ENCODE measurements at places on chromosomes 2 and 18.

DNA sequence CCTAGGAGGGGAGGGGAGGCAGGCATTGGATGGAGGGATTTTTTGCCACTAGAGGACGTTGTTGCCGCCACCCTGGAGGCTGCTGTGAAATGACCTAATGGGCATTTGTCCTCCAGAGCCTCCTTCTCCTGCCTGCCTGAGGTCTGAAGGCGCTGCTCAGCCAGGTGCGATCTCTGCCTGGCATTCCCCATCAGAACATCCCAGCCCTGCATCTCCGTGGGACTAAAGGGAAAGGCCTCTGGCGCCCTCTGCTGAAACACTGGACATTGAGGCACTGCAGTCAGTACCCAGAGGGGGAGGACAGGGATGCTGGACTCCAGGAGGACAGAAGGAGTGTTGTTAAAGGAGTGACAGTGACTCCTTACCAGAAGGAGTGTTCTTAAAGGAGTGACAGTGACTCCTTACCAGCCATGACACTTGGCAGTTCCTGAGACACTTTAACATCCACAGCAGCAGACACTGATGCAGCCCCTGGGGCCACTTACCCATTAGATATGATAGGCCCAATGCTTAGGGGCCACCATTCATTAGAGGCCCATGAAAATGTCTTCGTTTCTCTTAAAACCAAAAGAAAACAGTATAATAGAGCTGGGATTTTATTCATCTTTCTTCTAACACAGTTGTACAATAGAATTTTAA is 17.0 kb downstream of the THNSL2 start:
- DNase-seq = peak; percentile 66

- no peak for DNase-seq
Observed at GRCh38 chr2:111701266-111701665, 182.7 kb downstream of the ANAPC1 start.

DNA sequence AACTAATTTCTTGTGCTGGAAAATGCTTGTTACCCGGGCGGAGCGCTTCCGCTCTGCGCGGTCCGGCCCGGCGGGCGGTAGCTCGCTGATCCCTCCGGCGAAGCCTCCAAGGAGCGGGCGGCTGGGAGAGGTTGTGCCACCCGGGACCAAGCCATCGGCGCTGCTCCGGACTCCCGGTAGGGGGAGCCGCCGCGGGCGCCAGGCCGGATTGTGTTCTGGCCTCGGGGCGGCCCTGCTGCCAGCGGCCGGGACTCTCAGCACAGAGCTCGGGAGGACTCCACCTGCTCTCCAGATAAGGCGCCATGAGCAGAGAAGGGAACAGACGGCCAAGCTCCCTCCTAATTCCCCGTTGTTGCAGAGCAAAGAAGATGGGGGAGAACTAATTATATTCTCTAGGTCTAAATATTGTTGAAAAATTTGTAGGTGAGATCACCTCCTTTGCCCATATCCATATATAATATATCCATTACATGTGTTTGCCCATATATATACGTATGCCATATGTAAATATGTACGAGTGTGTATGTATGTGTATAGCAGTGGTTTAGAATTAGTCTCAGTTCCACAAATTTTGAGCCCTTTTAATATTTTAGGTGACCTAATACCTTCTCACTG is 13.8 kb upstream of the SATB2 start:
- peak; percentile 51 for DNase-seq

GRCh38 chr18:62663731-62664336 is 51.5 kb upstream of the PHLPP1 start:
- no peak for DNase-seq

- no peak for DNase-seq
Observed at GRCh38 chr2:217386041-217386440, 526.2 kb upstream of the TNP1 start.

DNA sequence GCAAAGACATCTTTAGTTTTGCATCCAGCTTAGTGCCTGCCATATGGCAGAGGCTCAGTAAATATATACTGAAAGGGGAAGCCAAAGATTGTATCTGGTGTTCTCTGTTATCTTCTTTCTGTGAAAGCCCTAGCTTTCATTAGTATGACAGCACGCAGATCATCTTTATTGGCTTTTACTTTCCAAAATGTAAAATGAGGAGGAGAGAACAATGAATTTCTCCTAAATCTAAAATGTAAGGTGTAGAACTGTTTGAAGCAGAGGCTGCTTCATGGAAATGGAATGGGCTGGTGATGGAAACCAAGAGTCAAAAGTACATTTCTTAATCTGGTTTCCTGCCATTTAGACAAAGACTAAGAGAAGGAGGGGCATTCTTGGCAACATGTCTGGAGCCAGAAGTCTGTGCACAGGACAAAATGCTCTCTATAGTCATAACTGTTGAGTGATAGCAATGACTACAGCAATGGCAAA is 1029.9 kb upstream of the PIK3C3 start:
- DNase-seq = no peak

GRCh38 chr2:23530909-23531276 is 145.9 kb downstream of the KLHL29 start:
- DNase-seq = no peak

DNA sequence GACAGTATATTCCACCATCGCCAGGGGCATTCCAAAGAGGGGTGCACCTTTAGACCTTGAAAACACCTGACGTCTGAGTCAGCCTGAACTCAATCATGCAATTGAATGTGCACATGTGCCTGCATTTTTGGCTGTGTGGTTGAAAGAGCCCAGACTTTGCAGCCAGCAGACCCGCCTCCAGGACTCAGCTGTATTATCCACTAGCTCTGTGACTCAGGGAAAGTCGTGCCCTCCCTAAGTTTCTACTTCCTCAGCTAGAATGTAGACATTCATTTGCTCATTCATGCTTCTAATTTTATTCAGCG is 94.2 kb downstream of the LRRC30 start:
- DNase-seq = no peak

GRCh38 chr2:8587920-8588830 is 93.7 kb upstream of the ID2 start:
- no peak for DNase-seq

DNA sequence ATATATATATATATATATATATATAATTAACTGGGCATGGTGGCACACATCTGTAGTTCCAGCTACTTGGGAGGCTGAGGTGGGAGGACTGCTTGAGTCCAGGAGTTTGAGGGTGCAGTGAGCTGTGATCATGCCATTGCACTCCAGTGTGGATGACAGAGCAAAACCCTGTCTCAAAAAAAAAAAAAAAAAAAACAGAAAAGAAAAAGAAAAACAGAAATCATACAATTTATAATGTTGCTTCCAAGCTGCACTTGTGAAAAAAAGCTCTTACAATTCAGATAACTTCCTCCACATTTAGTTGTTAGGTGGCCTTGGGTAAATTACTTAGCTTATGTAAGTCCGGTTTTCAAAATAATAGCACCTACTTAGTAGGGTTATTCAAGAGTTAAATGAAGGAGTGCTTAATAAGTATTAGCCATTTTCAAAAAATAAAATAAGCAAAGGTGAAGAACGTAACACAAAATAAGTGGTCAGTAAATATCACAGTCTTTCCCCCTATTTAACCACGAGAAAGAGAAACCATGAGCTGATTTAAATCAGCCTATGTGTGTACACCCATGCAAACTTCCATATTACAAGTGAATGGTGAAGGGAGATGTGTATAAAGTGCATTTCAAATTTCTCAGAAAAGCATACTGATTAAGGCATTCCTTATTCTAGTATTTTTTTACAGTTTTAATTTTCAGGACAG is 2.3 kb downstream of the WIPF1 start:
- no peak for DNase-seq

DNA sequence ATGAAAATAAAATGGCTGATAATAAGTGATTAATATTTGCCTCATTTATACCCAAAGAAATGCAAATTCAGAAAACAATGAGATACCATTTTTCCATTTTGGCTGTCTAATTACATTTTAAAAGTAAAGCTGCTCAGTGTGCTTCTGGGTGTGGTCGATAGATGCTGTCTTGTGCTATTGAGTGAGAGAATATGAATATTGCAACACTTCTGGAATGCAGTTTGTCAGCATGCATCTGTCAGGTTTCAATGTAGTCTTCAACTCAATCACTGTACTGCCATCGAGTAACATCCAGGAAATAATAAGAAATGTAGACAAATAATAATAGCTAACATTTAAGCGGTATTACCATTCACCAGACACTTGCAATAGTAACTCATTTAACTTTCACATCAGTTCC is 3.9 kb downstream of the IL18R1 start:
- no peak for DNase-seq

- no peak for DNase-seq
Observed at GRCh38 chr18:6728331-6728730, 1.2 kb upstream of the ARHGAP28 start.

DNA sequence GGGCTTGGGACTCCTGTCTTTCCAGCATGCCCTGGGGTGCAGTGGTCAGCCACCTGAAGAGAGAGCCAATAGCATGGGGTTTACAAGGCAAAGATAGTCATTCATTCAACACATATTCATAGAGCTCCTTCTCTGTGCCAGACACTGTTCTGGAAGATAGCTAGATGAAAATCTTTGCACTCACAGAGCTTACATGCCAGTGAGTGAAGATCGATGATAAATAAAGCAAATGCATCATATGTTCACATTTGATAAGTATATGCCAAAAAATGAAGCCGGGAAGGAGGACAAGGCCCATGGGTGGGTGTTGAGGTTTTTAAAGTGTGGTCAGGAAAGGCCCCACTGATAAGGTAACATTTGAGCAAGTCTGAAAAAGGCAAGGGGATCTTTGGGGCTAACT is 130.8 kb upstream of the CDCA7 start:
- no peak for DNase-seq

DNA sequence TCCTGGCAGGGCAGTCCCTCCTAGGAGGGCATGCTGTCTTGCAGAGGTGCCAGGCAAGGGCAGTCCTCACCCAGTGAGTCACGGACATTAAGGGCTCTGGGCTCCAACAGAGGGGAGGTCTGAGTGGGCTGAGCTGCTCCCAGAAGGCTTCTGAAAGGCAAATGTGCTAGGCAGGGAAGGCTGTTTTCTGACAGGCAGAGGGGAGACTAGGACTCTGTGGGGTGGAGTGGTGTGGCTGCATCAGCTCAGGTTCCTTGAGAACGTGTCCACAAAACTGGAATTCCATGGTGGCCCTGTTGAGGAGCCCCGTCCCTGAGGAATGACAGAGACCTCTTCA is 283.5 kb downstream of the MYCN start:
- no peak for DNase-seq

DNA sequence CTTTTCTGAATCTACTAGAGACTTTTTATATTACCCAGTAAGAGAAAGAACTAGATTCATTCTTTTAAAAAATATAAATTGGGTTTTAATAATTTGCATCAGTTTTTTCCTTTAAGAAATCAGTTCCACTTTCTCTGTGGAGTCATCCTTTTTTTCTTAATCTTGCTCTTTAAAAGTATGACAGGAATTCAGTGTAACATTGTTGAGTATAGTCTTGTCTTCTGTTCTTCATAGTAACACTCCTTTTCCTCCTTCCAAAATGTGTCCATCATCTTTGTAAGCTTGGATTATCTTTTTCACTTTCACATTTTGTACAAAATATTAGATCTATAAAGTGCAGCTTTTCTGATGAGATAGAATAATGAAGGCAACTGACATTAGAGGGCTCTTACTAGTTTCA is 135.4 kb downstream of the HAUS1 start:
- DNase-seq = no peak

DNA sequence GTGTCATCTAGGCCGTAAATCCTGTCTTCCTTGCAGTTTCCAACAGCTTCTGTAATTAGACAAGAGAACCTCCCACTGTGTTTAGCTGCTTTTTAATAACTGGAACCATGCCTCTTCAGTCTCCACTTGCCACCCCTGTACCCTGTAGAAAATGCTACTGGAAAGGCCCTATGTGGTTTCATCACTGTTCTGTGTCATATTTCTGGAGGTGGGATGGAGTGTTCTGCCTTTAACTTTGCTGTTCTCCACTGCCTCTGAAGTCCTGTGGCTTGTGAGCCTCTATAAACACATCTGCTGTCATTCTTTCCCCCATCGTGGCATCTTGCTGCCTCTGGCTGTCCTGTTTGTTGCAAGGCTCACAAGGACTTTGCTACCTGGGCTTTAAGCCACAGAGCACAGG is 17.9 kb downstream of the MGAT5 start:
- DNase-seq = no peak

- no peak for DNase-seq
Observed at GRCh38 chr2:39938035-39938835, 159.2 kb upstream of the THUMPD2 start.

- DNase-seq = no peak
Observed at GRCh38 chr2:141437521-141437920, 693.3 kb downstream of the LRP1B start.

DNA sequence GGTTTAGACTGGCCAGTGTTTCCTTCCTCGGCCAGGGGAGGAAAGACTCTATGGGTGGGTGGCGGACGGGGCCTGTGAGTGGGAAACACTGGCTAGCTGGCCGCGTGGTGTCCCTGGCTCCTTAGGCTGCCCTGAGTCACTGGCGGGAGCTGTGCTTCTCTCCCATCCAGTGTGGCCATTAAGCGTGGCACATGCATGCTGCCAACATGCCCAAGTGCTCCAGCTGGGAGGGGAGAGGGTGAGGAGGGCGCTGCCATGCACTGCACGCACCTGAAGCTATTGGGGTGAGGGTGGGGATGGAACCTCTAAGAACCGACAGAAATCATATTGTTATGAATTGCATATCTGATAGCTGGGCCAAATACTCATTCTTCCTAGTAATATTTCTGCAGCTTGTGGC is 270.8 kb downstream of the CALCRL start:
- DNase-seq = no peak

GRCh38 chr18:59769129-59769865 is 72.1 kb upstream of the CCBE1 start:
- no peak for DNase-seq

GRCh38 chr2:151111599-151112278 is 149.9 kb downstream of the RBM43 start:
- DNase-seq = no peak

- DNase-seq = no peak
Observed at GRCh38 chr2:64225491-64225890, 81.3 kb upstream of the PELI1 start.

DNA sequence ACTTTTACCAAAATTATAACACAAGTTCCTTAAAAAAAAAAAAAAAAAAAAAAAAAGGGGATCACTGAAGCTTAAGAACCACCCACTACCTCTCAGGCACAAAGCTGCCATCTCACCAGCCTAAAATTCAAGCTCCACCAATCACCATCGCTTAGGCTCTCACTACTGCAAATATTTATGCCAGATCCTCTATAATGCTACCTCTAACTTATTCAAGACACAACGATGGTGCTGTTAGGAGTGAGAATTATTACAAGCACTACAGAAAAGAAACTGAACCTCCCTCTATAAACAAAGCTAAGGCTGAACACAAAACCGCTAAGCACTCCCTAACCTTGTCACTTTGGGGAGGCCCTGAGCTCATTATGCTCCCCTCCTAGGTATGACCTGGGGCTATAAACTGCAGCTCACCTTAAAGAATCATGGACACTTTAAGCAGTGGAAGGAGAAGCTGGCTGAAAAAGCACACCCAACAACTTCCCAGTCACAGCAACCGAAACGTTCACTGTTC is 3.6 kb downstream of the FZD5 start:
- no peak for DNase-seq

GRCh38 chr2:58852905-58853304 is 611.8 kb upstream of the FANCL start:
- no peak for DNase-seq

All from NCI-H1092 (cell line).